ENCODE measurements at places on chromosomes 2 and 18.

GRCh38 chr2:42830922-42831574 is 38.7 kb upstream of the HAAO start:
- DNase-seq: no peak

- no peak for DNase-seq
Measured at GRCh38 chr2:116692988-116693387, 1121.5 kb upstream of the DDX18 start.

DNA sequence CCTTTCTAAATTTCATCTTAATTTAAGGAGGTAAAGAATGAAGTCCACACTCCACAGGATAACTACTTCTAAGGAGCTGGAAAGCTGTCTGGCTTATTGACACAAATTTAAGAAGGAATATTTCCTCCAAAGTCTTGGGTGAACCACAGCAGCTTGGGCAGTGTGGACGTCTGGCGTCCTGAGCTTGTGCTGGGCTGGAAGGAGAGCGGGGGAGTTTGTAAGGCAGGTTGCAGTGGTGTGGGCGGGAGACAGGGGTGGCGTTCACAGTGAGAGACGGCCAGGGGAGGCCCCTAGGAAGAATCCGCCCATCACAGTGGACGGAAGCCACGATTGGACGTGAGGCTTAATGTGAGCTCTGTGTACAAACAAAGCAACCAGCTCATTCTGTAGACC is 25.7 kb downstream of the ADI1 start:
- no peak for DNase-seq

DNA sequence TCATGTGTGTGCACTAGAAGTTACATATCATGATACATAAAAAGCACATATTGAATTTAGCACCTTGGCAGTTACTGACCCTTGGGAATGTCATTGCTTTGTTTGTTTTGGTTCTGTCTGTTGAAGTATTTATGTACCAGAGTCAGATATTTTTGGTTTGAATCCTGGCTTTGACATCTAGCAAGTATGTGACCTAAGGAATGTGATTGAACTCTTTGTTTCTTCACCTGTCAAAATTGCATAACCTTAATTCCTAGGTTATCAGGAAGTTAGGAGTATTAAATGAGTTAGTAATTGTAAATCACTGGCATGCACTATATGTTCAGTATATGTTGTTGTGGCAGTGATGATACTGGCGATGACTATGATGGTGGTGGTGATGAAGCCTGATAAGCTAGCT is 1003.5 kb upstream of the NRXN1 start:
- no peak for DNase-seq

DNA sequence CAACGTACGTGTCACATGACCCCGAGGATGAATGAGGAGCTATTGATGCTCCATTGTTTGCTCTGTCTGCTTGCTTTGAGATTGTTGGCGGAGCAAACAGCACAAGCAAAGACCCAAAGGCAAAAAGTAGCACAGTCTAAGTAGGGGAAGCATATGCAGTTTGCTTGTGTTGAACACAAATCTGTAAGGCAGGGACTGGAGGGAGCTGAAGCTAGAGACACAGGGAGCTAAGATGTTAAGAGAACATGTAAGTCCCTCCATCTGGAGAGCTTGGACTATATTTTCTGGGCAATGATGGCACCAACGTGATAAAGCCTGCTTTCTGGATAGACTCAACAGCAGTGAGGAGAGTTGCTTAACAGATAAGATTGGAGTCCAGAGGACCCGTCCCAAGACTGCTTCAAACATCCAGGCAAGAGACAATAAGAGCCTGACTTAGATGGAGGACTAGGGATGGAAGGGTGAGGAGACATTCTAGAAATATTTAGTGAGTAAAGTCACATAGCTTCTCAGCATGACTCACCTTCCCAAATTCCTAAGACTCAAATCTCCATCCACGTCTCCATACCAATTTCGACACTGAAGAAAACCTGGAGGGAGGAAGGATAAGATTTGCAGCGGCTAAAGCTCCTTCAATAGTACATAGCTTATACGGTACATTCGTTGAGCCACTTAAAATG is 88.1 kb upstream of the KLF7 start:
- no peak for DNase-seq

All from CD4-positive, alpha-beta T cell treated with Interferon alpha-2 for 1 hour (primary cell).